Naive B cell (primary cell): ENCODE measurements at places on chromosomes 6 and 20.

GRCh38 chr20:19241440-19241839, 29.0 kb downstream of the SLC24A3 start:
- DNase-seq = no peak

DNA sequence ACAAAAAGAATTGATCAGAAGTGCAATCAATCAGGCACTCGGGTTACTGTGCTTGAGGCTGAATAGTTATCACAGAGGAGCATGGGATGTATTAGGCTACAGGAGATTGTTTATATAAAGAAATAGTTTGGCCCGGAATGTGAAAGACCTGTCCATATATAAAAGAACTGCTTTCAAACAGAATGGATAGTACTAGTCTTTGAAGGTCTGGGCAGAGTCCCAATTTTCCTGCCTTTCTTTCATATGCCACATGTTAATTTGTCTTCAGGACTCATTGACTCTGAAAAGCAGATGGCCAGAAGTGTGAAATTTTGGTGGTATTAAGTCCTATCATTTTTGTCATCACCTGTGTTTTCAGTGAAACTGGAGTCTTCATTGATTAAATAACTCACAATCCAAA, 314.5 kb downstream of the EYA4 start:
- DNase-seq = no peak

DNA sequence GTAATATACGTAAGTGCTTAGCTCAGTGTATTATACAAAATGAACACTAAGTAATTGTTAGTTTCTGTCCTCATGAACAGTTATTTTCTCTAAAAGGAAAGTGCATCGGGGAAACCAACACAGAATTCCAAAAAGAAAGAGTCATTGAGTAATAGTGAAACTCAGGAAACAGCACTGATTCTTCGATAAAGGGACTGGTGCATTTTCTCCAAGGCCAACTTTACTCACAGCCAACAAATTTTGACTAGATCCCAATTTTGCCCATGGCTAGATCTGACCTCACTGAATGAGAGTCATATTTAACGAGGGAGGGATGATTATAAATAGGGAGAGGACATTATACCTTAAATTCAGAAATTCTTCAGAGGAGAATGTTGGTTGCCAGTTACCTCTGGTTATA, 390.9 kb upstream of the NRSN1 start:
- DNase-seq = no peak

DNA sequence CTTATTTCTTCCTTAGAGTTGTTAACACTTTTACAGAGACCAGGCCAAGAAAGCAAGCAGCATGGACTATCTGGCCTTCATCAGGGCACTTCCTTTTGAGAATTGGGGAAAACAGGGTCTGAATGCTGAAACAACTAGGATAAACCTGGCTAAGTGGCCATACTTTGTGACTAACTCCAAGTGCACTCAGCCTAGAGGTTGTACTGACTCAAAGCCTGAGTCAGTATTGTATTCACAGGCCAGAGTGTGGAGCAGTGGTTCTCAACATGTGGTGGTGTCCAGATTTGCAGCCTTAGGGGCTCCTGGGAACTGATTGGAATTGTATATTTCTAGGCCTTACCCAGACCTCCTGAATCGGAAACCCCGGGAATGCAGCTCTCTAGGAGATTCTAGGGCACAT, 20.1 kb downstream of the SEC23B start:
- no peak for DNase-seq

DNA sequence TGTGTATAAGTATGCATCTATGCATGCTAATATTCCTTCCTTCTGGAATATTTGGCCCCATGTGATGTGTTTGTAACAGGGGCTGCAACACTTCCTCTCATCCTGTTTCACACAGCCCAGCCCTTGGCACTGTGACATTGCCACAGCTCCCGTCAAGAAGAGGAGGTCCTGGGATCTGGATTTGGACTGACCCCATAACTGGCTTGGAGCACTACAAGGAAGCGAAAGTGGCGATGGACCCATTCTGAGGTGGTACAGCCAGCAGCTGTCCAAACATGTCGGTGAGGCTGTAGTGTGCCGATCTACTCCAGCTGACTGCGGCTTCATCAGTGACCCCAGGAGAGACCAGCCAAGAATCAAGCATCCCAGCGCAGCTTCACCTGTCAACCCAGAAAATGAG, 18.2 kb downstream of the SYNDIG1 start:
- DNase-seq = no peak

DNA sequence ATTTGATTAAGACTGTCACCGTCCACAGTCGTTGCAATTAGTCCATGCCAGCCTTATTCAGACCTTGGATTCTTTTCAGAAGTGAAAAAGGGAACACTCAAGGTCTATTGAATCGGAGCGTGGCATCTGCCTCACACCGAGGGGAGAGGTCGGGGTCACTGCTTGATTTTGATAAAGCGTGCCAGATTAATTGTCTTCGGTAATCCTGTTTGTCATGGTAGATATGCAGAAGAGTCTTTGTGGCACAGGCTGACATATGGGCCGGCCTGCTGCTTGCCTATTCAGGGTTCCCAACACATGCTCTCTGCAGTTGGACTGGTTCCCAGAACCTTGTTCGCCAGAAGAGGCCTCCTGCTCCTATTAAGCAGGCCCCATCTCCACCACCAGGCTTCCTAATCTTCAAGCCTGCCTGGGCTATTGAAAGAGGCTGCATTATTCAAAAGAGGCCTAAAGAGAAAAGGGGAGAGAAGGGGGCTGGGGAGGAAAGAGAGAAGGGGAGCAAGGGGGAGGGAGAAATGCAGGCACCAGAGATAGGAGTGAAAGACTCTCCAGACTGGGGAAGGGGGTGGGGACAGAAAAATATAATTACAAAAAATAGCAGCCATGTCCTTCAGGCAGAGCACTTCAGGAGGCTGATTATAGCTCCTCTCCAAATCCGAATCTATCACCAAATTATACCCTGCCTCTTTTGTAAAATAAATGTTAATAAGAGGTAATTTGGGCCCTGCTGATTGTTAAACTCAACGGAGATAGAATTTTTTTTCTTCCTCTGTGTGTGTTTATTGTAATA, 611.3 kb downstream of the HDGFL1 start:
- DNase-seq = no peak
